ENCODE measurements at places on chromosomes 2 and 18.

- no peak for DNase-seq
These were observed 8.9 kb upstream of the SKOR2 start for GRCh38 chr18:47260120-47260923.

DNA sequence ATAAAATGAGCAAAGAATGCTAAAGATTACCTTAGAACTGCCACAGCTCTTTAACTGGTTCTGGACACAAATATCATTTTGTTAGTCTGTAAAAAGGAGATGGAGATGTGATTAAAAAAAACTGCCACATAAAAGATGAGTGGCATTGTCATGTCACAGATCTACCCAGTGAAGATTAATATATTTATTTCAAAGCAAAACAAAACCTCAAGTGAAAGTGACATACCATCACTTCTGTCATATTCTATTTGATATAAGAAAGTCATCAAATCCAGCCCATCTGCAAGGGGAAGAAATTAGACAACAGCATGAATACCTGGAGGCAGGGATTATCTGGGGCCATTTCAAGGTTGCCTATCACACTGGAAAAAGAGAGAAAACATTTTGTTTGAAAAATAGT is 417.6 kb upstream of the LRRTM4 start:
- no peak for DNase-seq

GRCh38 chr2:4420032-4420431 is 716.7 kb downstream of the DCDC2C start:
- no peak for DNase-seq

GRCh38 chr2:238484522-238485452 is 58.1 kb downstream of the ASB1 start:
- DNase-seq: no peak

DNA sequence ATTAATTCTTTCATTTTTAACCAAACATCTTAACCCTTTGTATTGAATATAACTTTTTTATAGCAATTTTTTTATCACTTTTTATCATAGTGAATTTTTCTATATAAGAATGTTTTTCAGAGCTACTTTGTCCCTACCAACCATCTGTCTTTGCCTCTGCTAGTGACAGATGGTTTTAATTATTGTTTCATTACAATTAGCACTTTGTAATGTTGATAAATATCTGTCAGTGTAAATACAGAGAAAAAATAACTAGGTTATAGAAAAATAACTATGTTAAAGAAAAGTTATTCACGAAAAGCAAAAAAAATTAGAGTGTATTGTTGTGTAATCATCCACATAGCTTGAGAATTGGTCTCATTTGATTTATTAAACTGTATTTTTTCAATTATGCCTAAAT is 91.0 kb upstream of the CDH19 start:
- no peak for DNase-seq

- DNase-seq: no peak
These were observed 45.1 kb upstream of the SERTAD2 start for GRCh38 chr2:64698668-64699444.

DNA sequence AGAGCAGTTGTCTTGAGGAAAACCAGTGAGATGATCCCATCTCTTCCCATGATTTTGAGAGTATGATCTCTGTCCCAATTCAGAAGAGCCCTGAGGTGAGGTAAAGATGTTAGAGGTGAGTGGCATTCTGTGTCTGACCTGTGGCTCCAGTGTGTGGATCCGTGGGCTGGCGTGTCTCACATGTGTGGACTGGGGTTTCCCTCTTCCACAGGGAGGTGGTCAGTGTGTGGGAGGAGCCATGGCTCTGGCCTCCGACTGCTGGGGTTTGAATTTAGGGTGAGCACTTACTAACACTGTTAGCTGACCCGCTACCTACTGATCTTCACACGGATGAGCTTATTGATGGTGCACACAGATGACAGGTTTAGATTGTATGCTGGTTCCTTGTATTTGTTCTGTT is 31.2 kb downstream of the ASAP2 start:
- no peak for DNase-seq

- DNase-seq: no peak
These were observed 67.3 kb upstream of the SPATS2L start for GRCh38 chr2:200239216-200239615.

DNA sequence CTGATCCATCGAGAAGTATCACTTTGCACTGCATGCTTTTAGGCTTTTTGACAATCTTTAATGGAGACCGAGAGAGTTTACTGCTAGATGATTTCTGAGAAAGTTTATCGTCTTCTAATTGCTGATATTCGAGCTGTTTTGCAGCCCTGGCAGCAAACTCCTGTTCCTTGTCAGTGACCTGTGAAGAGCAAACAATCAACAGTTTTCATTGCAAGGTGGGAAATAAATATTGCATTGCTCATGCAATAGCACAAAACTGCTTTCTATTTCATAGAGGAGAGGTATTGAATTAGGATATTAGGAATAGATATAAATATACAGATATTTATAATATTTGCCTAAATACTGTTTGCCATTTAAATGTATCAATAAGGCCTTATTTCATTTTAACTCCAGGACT is 65.5 kb downstream of the EPB41L3 start:
- DNase-seq: no peak

- no peak for DNase-seq
These were observed 627 bp upstream of the CRACDL start for GRCh38 chr2:98936353-98937351.

DNA sequence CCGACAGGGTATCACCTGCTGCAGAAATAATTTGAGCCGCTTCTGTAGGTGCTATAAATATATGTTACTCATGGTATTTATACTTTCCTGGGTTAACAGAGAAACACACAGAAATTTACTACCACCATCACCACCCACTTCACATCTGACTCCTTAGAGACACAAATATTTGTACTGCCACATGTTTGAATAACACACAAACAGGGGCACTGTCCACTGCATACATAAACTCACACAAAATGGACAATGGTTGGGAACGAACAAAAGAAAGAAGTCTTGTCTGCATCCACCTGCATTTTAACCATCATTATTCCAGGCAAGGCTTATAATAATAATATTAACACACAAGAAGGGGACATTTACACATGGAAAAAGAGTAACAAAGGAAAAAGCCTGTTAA is 24.0 kb downstream of the IMMT start:
- DNase-seq: no peak

DNA sequence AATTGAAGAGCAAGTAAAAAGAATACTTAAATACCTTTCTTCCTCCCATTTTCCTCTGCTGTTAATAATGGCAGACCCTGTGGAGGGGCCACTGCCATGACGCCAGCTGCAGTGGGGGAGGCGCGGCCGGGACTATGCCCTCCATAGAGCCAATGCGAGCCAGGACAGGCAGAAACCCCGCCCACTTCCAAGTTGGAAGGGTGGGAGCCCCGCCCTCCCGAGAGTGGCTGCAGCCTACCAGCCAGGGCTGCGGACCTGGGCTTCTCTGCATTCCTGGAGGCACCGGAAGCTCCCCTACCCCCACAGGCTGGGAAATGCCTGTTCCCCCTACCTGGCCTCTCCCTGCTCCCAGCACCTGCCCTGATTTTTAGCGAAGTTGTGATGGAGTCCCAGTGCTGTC is 439.4 kb upstream of the CDH19 start:
- no peak for DNase-seq

DNA sequence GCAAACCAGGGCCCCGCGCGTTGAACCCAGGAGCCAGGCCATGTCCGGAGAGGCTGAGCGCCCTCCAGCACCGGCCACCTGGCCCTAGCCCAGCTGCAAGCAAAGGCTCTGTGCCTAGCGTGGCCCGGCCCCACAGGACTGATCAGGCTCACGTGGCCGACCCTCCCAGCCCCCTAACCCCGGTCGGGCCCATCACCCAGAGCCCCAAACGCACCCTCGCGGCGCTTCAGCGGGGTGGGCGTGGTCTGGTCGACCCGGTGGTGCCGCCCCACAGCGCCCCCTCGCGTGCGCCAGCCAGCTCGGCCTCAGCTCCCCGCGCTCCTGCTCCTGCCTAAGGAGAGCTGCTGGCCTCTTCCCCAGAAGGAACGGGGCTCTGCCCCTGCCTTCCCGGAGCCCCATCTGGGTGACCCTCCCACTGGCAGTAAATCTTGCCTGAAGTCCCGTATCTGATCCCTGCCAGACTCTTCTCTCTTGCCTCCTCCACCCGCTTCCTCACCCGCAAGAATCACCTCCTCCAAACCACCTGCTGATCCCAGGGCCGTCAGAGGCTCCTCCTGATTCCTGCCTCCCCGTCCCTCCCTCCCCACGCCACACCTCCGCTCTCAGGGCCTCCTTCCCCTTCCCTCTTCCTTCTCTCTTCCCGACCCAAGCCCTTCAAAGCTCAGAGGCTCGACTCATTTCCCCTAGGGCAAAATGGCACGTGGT is 12.3 kb upstream of the TEX51 start:
- no peak for DNase-seq

DNA sequence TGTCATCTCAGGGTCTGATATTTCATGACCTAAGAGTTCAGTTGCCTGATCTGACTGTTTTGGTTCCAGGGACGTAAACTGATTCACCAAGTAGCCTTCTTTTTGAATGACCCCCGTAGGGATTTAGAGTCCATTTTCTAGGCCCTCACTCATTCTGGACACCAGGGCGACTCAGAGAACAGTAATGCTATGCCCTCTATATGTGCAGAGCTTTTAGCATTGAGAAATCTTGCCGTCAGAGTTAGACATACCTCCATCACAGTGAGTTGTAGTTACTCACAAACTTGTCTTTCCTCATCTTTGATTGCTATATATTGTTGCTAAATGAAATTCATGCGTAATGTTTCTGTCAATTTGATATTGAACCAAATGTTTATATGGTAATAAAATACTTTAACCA is 92.3 kb downstream of the OSBPL6 start:
- no peak for DNase-seq

GRCh38 chr2:110644357-110644756 is 33.5 kb downstream of the BUB1 start:
- DNase-seq: no peak

DNA sequence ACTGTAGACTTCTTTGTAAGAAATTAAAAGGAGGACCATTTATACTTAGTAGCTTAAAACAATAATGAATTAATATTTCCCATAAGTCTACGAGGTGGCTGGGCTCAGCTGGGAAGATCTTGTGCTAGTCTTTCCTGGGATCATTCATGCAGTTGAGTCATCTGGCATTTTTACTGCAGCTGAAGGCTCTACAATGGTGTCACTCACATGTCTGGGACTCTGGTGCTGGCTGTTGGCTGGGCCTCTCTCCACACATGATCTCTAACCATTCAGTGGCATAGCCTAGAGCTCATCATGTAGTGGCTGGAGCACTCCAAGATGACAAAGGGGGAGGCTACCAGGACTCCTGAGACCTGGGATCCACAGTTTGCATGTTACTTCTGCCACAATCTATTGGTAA is 35.5 kb downstream of the CLASP1 start:
- DNase-seq: no peak

GRCh38 chr2:85525567-85525966 is 13.4 kb upstream of the MAT2A start:
- no peak for DNase-seq

Measured in esophagus squamous epithelium (tissue), 5 donors.